Stimulated activated CD8-positive, alpha-beta memory T cell treated with anti-CD3 and anti-CD28 coated beads, Interleukin-7, amount 100 ng/mL, for 1 hour (primary cell): ENCODE measurements at places on chromosomes 4 and X.

- no peak for DNase-seq
Measured at GRCh38 chr4:47145630-47146029, 114.3 kb downstream of the GABRB1 start.

DNA sequence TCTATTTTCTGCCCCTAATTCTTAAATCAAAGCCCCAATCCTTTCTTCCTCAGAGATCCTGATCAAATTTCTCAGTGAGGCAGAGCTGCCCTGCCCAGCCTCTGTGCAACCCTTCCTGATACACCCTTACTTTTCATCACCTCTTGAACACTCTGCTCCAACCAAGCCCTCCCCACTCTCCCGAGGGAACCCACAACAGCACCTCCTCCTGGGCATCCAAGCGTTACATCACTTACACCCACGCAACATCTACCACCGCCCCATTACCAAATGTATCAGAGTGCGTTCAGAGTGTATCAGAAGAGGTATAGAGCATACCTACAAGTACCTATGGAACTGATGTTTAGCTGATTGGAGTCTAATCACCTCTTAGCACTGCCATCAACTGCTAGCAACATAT is 186.5 kb downstream of the RAP1GDS1 start:
- no peak for DNase-seq

- DNase-seq, result no peak
Measured at GRCh38 chr4:99148550-99148949, 4.5 kb upstream of the ADH4 start.

- no peak for DNase-seq
Measured at GRCh38 chrX:139967300-139967699, 2.0 kb upstream of the CXorf66 start.

DNA sequence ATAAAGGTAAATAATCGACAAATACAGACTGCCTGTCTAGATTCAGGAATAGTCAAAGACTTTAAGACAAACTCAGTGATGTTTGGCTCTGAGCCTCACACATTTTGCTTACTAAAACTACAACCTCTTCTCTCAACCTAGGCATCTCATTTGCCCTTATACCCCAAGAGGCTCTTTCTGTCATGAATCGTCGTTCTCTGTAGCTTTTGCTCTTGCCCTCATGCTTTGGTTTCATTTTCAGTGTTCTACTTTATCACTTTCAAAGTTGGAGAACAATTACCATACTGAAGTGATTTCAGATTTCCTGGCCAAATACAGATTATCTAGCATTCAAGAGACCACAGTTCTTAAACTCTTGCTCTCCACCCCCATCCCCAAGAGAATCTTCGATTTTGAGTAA is 114.1 kb upstream of the RAP2C start:
- no peak for DNase-seq

GRCh38 chr4:102405821-102406401 is 60.6 kb upstream of the SLC39A8 start:
- no peak for DNase-seq

DNA sequence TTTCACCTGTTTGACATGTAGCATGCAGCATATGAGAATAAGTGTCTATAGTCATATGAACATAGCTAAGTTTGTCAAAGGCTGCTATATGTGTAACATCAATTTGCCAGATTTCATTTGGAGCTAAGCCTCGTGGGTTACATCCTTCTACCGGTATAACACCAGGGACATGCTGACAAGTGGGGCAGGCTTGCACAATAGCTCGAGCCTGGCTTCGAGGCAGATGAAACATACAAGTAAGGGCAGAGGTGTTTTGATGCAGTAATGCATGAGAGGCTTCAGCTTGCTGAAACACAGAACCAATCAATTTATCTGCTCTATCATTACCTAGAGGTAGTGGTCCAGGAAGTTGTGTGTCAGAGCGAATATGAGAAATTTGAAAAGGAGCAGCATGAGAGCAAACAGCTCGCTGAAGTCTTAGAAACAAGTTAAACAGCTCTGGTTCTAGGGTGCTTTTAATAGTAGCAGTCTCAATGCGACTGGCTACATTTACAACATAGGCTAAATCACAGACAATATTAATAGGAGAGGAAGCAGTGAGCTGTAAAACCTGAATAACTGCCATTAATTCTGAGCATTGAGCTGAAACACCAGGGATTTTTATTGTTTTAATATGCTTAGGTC is 14.9 kb upstream of the UGDH start:
- no peak for DNase-seq

GRCh38 chr4:26048378-26048882 is 134.4 kb downstream of the SMIM20 start:
- DNase-seq, result no peak

DNA sequence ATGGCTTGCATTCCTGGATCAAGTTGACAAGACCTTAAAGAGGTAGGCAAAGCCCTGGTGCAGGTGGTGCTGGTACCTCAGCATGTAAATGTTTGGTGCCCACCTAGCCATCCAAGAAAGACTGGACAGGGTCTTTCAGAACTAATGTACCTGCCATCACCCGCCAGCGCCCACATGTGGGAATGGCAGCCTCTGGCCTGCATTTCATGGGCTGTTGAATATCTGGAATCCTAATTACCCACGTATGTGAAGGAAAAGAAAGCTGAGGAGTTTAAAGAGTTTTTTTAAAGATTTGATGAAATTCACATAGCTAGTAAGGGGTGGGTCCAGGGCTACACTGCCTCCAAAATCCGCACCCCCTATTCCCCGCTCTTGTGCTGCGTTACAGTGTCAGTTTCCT is 8.6 kb upstream of the CCDC149 start:
- no peak for DNase-seq

- DNase-seq, result no peak
Measured at GRCh38 chrX:37420185-37420584, 71.0 kb downstream of the PRRG1 start.

GRCh38 chr4:109801895-109802319 is at the start of gene CFI:
Gene CFI (minus strand): TSS chr4:109801999. CDS start chr4:109801971, 28 bp downstream.
- no peak for DNase-seq

GRCh38 chrX:22699581-22700091 is 300.1 kb upstream of the DDX53 start:
- DNase-seq, result no peak

DNA sequence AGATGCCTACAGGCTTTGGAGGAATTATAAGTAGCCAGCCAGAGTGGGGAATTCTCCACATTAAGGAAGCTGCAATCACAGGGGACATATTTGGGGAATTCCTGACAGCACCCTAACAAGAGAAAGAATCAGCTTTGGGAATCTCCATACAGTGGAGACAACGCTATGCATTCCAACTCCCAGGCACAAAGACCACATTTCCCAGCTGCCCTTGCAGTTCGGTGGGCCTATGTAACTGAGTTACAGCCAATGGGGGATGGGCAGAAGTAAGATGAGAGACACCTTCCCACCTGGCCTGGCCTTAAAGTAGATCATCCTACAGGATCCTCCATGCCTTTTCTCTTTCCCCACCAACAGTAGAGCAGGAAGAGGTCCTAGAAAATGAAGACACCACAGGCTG is 43.4 kb upstream of the CCKAR start:
- DNase-seq, result no peak

- no peak for DNase-seq
Measured at GRCh38 chrX:97766501-97767095, 882.9 kb downstream of the RPA4 start.

DNA sequence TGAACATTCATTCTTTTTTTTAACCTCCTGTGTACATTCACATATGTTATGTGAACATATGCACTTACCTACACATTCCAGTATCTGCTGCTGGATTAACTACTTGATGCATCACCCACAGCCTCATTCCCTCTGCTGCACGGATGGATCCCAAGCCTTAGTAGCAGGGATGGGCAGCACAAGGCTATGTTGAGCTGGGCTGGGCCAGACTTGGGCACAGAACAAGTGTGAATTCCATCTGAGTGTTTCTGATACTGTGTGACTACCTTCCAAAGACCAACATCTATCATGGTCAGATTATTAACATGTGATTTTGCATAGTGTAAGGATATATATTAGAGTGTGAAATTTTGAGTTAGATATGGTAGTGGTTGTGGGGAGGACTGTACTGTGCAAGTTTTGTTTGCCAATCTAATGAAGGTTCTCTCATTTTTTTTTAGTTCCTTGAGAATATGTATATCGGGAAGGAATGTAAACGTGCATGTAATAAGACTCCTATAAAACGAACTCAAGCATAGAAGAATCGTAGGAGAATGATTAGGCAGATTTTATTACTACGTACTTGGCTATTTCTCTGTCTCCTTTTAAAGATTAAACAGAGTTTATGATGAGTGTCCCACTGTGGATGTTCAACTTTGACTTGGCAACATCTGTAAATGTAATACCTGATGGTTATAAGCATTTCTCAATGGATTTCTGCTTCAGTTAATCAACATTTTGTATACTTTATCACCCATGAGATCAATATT is 23.4 kb upstream of the STBD1 start:
- DNase-seq, result no peak

GRCh38 chr4:26862381-26862915 is 1.8 kb downstream of the STIM2 start:
- DNase-seq, result no peak

GRCh38 chr4:18297684-18298083 is 276.1 kb upstream of the LCORL start:
- no peak for DNase-seq

GRCh38 chrX:53048169-53049126 is at the start of gene GPR173:
Gene GPR173 (plus strand): TSS chrX:53048789. CDS start chrX:53076622, 27,833 bp downstream.
- DNase-seq, result no peak

- no peak for DNase-seq
Measured at GRCh38 chrX:135307171-135307570, 2.1 kb upstream of the ETDC start.

DNA sequence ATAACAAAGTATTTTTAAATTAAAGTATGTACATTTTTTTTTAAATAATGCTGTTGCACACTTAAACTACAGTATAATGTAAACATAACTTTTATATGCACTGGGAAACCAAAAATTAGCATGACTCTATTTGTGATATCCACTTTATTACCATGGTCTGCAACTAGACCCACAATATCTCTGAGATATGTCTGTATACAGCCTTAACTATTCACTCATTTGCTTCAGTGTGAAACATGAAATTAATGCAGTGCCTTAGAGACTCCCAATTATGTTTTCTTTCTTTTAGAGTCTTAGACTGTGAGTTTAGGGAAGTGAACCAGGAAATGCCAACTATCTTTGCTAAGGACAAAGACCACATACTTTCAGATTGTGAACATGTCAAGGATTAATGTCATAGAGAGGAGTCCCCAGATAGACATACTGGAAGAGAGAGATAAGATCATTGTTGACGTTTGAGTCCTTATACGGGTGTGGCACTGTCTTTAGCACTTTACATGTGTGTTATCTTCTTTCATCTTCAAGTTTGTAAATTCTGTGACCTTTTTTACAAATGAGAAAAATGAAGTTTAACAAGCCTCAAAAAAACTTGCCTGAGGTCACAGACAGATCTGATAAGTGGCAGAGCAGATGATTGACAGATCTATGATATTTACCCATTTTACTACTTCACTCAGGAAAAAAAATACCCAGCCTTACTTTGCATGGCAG is 23.2 kb downstream of the CXorf58 start:
- DNase-seq, result no peak

- no peak for DNase-seq
Measured at GRCh38 chr4:70471897-70472296, at the start of gene MUC7. Gene MUC7 (plus strand): TSS chr4:70472197. CDS start chr4:70474022, 1,825 bp downstream.

DNA sequence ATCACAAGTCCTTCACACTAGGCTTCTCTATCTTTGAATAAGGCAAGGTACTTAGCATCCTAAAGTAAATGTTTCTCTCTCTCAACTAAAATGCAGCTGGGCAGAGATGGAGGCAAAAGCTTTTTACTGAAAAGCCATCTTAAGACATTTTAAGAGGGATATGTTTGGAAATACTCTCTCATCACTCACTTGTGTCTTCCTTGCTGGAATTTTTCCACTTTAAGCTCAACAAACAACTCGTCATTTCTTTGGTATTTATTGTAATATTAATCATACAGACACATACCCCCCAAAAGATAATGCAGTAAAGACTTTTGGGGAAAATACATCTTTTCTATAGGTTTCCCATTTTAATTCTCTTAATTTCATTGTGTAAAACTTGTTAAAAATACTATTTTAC is 16.4 kb downstream of the MBNL3 start:
- no peak for DNase-seq
